H1 (cell line): ENCODE measurements at places on chromosomes 7 and 10. TPM values are rescaled to one million over a fixed set of nuclear protein-coding genes. Genes with fewer than 3 reads are reported as not detected.

GRCh38 chr10:77907900-77908717, 18.4 kb downstream of the DLG5 start:
- no peak for DNase-seq

GPRIN2 gene
- total RNA-seq, result 17.8 and 18.6 TPM in 2 replicates

FAM13C gene
- 0.23 and 0.56 TPM in 2 replicates for total RNA-seq

- DNase-seq, result no peak
These were observed 91.5 kb upstream of the KCND2 start for GRCh38 chr7:120181499-120181898.

DNA sequence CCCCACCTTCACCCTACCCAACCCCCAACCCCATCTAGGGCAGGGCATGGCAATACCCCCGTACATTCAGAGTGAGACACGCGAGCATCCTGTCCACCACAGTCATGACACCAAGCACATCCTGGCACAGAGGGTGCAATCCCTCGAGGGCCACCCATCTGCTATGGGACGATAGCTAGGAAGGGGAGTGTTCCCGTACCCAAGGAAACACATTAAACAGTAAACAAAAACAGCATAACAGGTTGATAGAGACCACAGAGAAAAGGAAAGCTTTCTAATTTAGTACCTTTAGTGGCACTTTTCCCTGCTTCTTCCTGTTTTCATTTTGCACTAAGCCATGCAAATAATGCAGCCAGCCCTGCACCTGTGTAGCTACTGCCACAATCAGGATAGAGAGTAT, 2.3 kb upstream of the SMKR1 start:
- DNase-seq, result no peak

TBXAS1 gene
- 1.1 and 2.1 TPM in 2 replicates for total RNA-seq

ELOVL3 gene
- total RNA-seq, result 0.31 TPM in 1 of 2 replicates, not detected in the other

- DNase-seq, result no peak
These were observed 56.6 kb downstream of the PODXL start for GRCh38 chr7:131499801-131500200.

GRCh38 chr7:134067164-134067563, 60.0 kb upstream of the LRGUK start:
- no peak for DNase-seq
